Left renal pelvis (tissue), 4 donors: ENCODE measurements at places on chromosomes 7 and 10. TPM values are rescaled to one million over a fixed set of nuclear protein-coding genes. Genes with fewer than 3 reads are reported as not detected.

DNA sequence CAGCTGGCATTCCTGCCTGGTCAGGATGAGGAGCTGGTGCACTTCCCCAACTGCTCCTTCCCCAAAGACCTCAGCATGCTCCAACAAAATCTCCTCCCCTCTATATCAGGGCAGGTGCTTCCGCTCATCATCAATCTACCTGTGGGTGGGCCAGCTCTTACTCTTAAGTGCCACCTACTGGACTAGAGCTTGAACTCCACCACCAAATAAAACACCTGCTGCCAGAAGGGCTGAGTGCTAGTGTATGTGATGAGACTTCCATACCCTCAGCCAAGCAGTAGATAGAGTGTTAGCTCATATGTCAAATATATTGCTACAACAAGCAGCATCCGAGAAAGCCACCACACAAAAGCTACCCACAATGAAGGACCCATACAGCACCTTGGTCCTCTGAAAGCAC, 264.3 kb downstream of the RNLS start:
- DNase-seq = no peak

DNA sequence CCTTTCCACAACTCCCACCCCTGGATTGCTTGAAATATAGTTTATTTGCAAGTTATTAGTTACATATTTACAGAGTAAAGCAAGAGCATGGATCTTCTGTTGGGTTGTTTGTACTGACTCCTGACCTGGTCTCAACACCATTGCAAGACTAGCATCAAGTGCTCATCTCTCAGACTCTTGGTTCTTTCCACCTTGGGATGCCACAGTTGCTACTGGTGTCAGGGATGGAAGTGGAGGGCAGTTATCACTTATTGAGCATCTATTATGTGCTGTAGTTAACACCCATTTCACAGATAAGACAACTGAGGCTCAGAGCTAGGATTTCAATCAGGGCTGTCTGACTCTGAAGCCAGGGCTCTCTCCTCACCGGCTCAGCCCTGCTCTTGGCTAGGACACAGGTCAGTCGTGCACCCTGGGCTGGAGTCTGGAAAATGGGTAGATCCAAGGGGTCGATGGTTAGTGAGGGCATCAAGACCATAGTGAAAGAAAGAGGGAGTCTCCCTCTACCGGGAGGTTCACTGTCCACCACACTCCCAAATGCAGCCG, 614 bp upstream of the ADAMTS14 start:
- DNase-seq = no peak

DNA sequence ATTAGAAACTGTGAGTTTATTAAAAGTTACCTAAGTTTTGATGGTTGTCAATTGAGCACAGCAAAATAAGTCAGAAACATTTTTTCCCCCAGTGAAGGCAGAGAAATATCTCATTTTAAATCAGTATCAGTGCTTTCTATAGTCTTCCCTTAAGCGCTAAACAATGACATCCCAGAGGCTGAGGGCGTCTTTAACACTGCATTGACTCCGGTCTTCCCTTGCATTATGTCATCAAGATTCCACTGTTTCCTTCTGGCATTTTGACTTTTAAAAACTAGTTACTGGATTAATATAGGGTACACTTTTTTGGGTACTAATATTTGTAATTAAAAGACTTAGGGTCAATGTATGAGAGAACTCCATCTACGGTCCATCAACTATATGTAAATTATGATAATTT, 3.9 kb downstream of the GLUD1 start:
- no peak for DNase-seq

DNA sequence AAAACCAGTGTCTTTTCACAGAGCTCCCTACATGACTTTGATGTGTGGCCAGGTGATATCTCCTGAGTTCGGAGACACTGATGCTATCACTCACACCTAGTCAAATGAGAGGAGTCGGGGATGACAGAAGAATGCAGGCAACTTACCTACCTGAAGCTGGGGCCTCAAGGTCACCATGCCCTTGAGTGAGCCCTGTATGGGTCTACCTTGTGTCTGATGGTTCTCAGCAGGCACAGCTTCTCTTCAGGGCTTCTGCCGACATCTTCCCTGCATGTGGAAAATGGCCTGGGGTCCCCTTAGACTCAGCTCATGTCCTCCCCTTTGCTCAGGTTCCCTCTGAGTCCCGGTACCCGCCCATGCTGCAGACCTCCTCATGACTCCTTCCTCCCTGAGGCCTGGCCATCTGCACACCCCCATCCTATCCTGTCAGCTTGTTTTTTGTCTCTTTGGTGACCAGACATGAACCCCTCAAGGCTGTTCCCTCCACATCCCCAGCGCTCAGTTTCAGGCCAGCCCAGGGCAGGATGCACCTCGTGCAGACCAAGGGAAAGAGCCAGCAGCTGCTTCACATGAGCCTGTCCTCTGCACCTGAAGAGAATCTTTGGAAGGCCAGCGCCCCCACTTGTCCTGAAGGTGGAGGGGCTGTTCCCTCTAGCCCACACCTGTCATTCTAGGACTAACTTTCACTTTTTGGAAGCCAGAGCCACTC, 74.6 kb upstream of the GDF10 start:
- DNase-seq = no peak

DNA sequence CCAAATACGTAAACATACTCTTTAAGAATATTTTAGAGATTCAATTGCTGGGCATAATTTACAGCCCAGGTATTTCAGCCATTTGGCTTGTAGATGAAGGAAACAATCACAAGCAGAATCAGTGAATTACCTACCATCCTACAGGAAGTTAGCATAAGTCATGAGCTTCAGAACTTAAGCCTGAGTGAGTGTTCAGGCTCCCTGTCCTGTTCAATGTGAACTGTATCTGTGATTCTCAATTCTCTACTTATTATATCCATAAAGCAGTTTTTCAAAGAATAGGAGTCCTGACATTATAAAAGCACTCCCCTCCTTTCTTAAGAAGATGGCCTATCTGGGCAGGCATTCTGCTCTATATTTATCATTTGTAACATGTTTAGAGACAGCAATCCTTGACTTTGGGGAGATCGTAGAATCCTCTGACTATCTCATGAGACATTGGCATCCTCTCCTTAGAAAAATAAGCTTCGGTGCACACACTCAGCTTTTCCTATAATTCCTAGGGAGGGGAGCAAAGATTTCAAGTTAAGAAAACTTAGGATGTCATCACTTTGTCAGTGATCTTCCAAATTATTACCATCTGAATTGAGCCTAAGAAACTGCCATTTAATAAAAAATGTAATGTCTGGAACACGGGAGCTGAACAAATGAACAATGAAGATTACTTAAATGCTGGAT, 645.2 kb upstream of the IGFBP3 start:
- DNase-seq = no peak

GRCh38 chr7:14303536-14303935, 314.1 kb upstream of the ETV1 start:
- no peak for DNase-seq

GRCh38 chr10:81532403-81532802, 342.6 kb upstream of the NRG3 start:
- DNase-seq = no peak

- peak; percentile 14 for DNase-seq
These were observed 148.6 kb upstream of the FAM3C start for GRCh38 chr7:121544726-121545125.

- no peak for DNase-seq
These were observed 27.6 kb upstream of the NANOS1 start for GRCh38 chr10:119001717-119002500.

GRCh38 chr10:52071814-52072213, 242.3 kb upstream of the DKK1 start:
- no peak for DNase-seq

- DNase-seq = no peak
These were observed 101.3 kb upstream of the LRRC4 start for GRCh38 chr7:128132426-128133069.

GRCh38 chr10:37582237-37582636, 275.2 kb downstream of the ZNF248 start:
- DNase-seq = no peak

DNA sequence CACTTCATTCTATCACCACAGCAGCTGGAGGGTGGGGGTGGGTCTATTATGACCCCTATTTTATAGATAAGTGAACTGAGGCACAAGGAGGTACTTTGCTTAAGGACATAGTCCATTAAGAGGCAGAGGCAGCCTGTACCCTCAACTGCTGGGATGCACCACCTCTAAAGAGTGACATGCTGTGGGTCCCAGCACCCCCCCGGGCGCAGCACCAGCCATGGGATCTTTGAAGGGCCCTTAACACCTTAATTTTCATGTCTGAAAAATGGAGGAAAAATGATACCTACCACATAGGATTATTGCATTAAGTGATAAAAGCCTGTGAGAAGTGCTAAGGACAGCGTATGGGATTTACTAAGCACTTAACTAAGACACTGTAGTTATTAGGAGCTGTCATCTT, 15.4 kb downstream of the ADCYAP1R1 start:
- no peak for DNase-seq

GRCh38 chr10:124017729-124018128, 75.7 kb downstream of the CHST15 start:
- no peak for DNase-seq

GRCh38 chr10:81009296-81009695, 471.6 kb downstream of the SH2D4B start:
- no peak for DNase-seq

- DNase-seq = no peak
These were observed 346.9 kb upstream of the PRKCQ start for GRCh38 chr10:6926971-6927370.

DNA sequence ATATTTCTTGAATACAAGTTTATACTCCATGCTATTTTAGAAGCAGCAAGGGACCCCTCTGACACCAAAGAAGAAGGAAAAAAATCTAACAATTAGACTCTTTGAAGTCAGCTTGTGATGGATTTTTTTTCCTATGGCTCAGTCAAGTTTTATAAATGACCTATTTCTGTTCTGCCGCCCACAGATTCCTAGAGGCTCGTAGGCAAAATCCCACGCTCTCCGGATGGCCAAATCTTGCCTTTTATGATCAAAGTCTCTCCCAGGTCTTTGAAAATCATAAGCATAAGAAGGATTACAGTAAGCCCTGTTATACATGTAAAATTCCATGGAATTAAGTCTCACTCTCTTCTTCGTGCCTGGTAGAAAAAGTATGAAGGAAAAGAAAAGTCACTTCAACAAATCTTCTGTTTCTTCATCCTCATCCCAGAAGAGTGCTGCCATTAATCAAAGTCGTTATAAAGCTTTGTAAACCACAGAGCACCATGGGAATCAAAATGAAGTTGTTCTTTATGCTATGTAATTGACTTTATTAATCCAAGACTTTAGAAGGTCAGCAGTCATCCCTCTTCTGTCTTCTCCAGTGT, 33.1 kb downstream of the ASB13 start:
- no peak for DNase-seq

GRCh38 chr7:50792342-50793119, 9.8 kb upstream of the GRB10 start:
- no peak for DNase-seq

- no peak for DNase-seq
These were observed 91.7 kb downstream of the SLC16A9 start for GRCh38 chr10:59617996-59618395.

DNA sequence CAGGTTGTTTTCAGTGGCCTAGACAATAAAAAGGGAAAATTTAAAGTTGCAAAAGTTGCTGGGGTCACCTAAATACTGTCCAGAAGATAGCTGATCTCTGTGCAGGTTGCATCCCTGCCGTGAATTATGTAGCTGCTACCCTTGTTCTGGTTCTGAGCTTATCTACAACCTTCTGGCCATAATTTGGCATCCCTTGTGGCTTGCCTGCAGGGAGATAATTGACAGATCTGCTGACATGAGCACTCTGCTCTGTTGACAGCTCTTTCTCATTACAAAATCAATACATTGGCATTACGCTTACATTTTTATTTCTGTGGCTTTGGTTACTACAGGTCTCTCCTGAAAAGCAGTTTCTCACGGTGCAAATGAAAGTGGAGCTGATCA, 29.3 kb upstream of the HECTD2 start:
- DNase-seq = no peak

GRCh38 chr7:107920048-107920772, 29.2 kb downstream of the DLD start:
- DNase-seq = no peak

DNA sequence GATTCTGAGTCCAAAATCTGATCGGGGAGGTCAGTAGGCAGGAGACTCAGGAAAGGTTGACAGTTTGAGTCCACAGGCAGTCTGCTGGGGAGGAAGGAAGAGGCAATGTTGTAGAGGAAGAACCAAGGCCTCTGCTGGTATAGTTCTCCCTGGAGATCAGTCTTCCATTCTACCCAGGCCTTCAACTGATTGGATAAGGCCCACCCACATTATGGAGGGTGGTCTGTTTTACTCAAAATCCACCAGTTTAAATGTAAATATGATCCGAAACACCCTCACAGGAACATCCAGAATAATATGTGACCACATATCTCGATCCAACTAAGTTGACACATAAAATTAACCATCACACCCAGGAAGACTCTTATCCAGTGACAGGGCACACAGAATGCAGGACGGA, 425.3 kb upstream of the ZMIZ1 start:
- no peak for DNase-seq

GRCh38 chr10:95266674-95267095, 24.1 kb downstream of the PDLIM1 start:
- DNase-seq = no peak

- no peak for DNase-seq
These were observed 74.4 kb upstream of the TCF7L2 start for GRCh38 chr10:112875476-112876267.

DNA sequence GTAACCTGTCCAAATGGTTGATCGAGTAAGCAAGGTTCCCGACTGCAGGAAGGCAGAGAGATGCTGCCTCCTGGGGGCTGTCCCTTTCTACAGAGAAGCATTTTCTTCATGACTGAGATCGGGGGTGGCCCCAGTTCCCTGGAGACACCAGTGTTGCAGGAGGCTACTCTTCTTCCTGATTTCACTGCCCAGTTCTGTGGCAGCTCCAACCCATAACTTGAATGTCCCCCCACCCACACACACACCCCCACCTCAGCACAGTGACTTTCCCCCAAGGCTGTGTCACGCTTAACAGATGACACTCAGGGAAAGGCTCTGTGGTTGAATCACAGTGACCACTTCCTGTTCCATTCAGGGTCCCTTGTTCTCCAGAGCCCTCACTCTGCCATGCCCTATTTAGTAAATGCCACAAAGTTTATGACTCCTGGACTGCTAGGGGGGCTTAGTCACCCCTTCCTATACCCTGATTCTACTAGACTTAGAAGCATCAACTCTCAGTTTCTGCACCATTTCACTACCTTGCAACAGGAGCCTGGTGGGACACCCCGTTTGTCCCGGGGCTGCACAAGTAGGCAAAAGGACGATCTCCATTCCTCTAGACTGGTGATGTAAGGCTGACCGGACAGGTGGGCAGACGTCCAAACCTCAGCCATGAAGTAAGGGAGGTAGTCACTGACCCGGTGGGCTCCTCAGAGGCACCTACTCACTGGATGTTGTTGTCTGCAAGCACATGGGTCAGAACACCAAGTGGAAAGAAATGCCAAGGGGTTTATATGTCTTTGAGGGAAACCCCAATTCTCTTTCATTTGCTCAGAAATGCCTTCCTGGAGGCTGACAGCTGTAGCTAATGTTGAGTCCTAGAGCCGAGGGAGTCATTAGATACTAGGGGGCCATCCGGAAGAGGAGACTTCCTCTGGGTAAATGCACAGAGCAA, 31.3 kb upstream of the SMC3 start:
- no peak for DNase-seq

Gene TAC1
- polyA plus RNA-seq = 2.0 TPM

Gene STARD3NL
- 60.5 TPM for polyA plus RNA-seq

Gene NUP42
- 85.1 TPM for polyA plus RNA-seq

Gene SLC18A3
- polyA plus RNA-seq = not detected

Gene GDF2
- polyA plus RNA-seq = not detected

Gene PPP1R3C
- 50.2 TPM for polyA plus RNA-seq

Gene ANXA8
- polyA plus RNA-seq = 0.50 TPM

Gene AKR1C3
- polyA plus RNA-seq = 8.6 TPM

Gene HOXA11
- polyA plus RNA-seq = 40.6 TPM

Gene MYPN
- 0.10 TPM for polyA plus RNA-seq

Gene DDC
- 59.4 TPM for polyA plus RNA-seq

Gene ASZ1
- not detected for polyA plus RNA-seq
